ENCODE measurements at places on chromosomes 2 and 18. TPM values are rescaled to one million over a fixed set of nuclear protein-coding genes. Genes with fewer than 3 reads are reported as not detected.

DNA sequence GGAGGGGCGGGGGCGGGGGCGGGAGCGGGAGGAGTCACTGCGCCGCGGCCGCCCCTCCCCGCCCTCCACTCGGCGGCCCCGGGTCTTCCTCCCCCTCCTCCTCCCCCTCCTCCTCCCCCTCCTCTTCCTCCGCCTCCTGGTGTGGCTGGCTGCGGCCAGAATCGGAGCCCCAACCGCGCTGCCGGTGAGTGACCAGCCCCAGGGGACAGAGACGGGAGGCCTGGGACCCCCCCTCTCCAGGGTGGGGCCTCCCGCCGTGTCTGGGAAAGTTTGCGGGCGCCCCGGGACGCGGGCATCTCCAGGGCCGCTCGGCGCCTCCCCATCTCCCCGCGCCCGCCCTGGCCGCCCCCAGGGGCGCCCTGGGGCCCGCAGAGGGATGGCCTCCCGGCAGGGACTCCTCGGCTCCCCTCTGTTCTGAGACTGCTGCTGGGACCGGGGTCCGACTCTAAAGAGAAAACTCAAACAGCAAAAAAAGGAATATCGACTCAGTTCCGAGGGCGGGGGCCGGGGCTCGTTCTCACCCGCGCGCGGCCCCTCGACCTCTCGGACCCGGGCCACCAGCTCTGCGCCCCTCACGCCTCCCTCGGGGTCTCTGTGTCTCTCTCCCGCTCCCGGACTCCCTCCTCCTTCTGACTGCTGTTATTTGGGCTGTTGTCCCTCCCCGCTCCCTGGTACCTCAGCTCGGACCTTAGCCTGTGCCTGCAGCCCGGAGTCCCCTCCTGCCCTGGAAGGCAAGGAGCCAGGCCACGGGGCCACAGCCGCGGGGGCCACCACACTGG, at the start of gene STON1:
Gene STON1, plus strand, starts transcription at position 122 of the 779 bp plus-strand sequence. CDS start 50,480 bp downstream, outside the sequence.
- peak; percentile 17 for DNase-seq

DNA sequence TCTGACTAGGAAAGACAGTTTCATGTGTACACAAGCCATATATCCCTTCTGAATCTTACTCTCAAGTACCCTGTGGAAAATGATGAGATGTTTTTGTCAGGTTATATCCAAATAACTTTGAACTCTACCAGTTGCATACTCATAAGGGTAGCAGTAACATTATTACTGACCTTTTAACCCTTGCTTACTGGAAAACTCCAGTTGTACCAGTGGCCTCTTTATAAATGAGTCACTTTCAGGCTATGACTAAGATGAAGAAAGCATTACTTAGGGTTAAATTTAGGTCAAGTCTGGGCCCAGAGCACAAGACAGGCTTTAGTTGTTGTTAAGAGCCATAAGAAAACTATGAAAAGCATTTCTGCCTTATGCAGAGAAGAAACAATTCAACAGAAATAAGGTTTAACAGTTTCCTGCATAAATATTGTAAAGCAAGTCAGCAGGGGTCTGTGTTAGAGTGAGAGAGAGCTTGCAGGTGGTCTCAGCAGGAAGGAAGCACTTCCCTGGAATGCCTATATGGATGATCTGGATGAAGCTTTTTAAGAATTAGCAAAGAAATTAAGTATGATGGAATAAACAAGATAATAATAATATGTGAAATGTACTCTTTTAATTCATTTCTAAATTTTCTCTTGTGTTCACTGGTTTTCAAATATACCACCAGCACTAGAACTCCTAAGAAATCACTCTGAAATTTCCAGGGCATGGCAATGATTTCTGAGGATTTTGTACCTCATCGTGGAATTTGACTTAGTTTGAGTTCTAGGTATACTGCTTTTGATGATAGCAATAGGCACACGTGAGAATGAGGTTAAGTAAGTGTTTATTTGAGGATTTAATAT, 126.6 kb downstream of the UBE2E3 start:
- DNase-seq, result no peak

DNA sequence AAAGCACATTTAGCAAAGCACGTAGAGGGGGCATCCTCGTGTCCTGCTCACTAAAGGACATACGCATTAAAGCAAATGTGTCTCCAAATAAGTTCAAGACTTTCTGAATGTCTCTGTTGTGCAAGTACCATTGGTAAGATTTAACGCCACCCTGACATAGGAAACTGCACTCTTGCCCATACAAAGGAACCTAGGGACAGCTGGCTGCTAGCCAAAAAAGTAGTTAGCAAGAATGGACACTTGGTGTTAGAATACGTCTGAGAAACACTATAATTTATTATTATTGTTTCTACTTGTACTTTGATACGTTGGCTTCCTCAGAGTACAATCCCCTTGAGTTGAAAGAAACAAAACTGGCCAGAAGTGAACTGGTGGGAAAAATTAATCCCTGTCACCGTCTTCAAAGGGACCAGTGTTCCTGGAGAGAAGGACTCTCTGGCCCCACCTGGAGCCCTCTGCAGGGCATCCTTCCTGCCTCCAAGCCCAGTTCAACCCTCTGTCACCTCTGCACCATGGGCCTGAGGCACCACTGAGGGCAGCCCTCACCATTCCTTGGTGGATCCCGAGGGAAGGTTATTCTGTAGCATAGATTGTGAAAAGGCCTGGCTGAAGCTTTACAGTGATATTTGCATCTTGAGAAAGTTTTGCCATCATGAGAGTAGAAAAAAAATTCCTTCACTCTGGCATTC, 51.4 kb upstream of the APCDD1 start:
- DNase-seq, result no peak

DNA sequence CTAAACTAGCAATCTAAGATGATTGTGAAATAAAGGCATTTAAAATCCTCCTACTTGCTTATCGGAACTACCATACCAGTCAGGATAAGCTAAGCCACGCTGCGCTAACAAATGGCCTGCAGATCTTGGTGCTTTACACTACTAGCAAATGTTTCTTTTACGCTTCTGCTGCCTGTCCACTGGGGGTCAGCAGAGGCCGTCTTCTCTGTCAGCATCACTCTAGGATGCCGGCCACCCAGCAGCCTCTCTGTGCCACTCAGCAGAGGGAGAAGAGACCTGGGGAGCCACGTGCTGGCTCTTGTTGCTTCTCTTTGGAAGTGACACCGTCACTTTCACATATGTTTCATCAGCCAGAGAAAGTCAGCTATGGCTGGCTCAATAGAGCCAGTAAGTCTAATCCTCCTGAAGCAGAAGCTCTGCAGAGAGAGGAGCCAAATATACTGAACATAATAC, 36.6 kb downstream of the COPS8 start:
- peak; percentile 63 for DNase-seq

- DNase-seq, result no peak
These were observed 15.2 kb downstream of the PRELID3A start for GRCh38 chr18:12422936-12423335.

DNA sequence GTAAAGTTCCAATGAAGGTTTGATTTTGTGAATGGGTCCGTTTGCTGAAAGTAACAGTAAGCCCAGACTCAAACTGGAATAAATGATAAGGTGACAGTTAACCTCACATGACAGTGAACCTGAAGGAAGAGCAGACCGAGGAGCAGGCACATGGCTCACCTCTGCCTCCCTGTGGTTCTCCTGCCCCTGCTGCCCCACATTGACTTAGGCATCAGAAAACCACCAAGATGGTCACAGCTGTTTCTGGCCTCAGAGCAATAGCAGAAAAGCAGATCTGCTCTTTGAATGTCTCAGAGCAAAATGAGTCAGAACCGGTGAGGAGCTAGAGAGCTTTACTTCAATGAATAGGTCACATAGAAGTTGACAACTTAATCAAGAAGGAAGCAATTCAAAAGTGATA, 487.6 kb downstream of the METTL4 start:
- no peak for DNase-seq

DNA sequence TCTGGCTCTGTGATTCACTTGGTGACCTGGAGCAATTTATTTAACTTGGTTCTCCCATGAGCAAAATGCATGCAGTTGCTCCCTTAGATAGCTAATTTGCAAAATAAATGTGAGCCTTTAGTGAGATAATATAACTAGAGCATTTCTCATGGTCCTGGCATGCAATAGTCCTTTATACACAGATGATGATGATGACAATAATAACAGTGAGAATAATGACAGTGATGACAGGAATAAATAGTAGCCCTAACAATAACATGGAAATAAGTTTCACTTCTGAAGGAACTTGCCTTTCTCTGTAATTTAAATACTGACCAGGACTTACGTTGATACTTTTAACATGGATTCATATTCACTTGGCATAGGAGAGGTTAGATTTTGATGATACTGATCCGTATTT, 49.2 kb downstream of the LPIN1 start:
- no peak for DNase-seq

Gene HAAO
- 9.8 TPM for total RNA-seq

DNA sequence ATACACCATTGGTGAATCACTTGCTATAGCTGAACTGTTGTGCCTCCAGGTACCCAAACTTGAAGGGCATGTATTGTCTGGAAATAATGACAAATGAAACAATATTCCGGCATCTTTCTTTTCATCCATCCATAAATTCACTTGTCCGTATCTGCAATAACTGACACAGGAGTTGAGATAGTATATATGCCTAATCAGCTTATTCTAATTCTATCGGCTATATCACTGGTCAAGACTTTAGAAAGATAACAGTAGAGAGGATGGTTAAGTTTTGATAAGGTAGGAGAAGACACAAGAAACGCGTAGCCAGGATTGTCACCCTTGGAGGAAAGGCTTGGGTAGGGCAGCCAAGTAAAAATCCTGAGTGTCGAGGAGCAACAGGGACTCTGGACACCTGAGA, 1634.6 kb upstream of the CELF4 start:
- no peak for DNase-seq

GRCh38 chr2:112693596-112693995, 27.2 kb upstream of the NT5DC4 start:
- DNase-seq, result no peak

DNA sequence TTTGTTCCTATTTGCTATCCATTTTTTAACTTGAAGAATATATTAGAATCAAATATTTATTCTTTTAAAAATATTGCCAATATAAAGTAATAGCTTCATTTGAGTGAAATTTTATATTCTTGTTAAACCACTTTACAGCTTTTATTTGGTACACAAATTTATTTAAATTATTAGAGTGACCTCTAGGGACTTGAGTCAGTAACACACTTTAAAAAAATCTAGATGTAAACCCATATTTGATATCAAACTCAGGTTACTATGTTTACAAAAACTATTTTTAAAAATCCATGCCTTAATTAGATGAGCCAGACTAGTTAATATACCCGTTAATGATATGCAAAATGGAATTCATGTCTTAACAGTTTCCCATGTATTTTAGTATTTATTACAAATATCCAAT, 134.6 kb downstream of the MAP4K4 start:
- no peak for DNase-seq

DNA sequence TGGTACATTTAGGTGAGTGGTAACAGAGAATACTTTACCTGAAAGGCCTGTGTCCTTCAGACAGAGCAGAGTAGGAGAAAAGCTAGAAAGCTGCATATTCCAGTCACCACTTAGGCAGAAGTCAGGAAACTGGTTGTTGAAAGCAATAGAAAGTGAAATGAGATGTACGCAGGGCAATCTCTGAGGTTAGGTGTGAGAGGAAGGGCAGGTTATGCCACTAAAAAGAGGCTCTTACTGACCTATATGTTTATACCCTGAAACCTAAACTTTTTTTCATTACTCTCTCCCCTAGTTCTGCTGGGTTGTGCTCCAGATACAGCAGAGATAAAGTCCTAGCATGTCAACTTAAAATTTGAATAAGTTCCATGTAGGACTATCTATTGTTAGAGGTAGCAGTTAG, 93.5 kb downstream of the COX7A2L start:
- no peak for DNase-seq

- no peak for DNase-seq
These were observed 1113.0 kb downstream of the CBLN2 start for GRCh38 chr18:71431171-71431570.

- peak; percentile 42 for DNase-seq
These were observed at the start of gene FAM237A for GRCh38 chr2:206642075-206643025. Gene FAM237A (plus strand): TSS chr2:206642487. CDS start chr2:206644237, 1,750 bp downstream.

DNA sequence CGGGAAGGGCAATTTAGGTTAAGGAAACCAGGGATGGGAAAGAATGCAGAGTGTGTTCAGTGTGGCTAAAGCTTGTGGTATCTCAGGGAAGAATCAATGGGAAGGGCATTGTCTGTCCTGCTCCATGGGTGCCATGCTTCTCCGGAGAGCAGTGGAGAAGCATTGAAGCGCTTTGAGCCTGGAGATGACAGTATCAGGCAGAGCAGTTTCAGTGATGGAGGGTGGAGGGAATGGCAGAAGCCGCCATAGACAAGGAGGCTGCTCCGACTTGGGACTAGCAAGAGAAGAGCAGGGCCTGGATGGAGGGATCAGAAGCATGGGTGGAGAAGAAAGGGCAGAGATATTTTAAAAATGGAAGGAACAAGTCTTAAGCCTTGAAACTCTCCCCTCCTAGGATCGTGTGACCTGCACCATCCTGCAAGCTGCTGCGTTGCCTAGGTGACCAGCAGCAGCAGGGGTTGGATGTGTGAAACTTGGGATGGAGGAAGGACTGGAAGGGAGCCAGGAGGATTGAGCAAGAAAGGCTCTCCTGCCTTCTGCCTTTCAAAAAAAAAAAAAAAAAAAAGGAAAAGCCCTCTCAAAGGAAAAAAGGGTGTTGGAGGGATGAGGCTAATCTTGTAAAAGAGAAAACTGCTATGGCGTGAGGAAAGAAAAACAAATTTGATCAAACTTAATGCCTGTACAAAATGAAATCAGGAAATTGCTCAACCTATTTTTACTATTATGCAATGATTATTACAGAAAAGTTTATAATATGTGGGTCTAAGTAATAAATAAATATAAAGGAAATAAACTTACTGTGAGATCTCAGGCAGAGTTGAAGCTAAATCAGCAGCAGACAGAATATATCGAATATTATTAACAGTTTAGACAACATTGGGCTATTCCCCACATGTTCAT, 493.8 kb upstream of the NRP2 start:
- DNase-seq, result no peak

DNA sequence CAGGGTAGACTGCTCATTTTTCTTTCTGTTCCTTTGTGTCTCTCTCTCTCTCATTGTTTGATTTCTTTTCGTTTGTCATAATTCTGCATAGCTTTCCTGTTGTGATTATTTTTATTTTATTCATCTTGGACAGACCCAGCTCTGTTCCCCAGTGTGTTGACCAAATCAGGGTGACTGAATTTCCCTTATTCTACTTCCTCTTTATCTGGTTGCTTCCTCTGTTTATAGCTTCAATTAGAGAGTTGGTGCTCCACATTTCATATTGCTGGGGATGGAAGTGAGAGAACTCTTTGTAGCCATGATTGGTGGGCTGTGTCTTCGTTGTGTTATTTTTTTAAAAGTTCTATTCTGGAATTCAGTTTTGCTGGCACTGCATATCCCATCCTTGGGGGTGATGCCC, 19.1 kb downstream of the PROKR1 start:
- no peak for DNase-seq

DNA sequence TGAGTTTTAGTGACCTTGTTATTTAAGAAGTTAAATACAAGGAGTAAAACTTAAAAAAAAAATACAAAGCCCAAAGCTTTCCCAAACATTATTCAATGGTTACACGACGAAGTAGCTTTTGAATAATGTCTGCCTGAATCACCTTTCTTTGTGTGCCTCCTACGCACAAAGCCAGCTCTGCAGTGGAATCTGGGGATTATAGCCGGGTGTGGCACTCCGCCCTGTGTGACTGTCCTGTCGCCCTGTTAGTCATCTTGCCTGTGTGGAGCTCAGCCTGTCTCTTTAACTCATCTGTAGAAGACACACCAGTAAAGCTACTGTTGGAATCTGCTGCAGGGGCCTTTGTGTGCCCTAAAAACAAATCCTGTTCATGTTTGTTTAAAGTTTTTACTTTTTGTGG, 79.4 kb upstream of the TCF7L1 start:
- peak; percentile 68 for DNase-seq

Gene PLA2R1
- total RNA-seq, result 11.1 TPM

Data from mucosa of descending colon (tissue), 3 donors.